ENCODE measurements at places on chromosomes 6 and 20. TPM values are rescaled to one million over a fixed set of nuclear protein-coding genes. Genes with fewer than 3 reads are reported as not detected.

LRFN2 gene
- total RNA-seq, result not detected

FAM83C gene
- not detected for total RNA-seq

TMEM151B gene
- total RNA-seq, result not detected

MCM9 gene
- 3.2 TPM for total RNA-seq

EYA4 gene
- total RNA-seq, result not detected

XKR7 gene
- total RNA-seq, result not detected

CRIP3 gene
- not detected for total RNA-seq

PRICKLE4 gene
- total RNA-seq, result not detected

PI16 gene
- total RNA-seq, result 181 TPM

MOG gene
- total RNA-seq, result not detected

ISM1 gene
- total RNA-seq, result not detected

OARD1 gene
- total RNA-seq, result 4.5 TPM

GPR6 gene
- not detected for total RNA-seq

GMPR gene
- 2.2 TPM for total RNA-seq

SLC17A9 gene
- total RNA-seq, result 19.5 TPM

FERMT1 gene
- total RNA-seq, result 4.2 TPM

HIVEP2 gene
- total RNA-seq, result 21.0 TPM

C4A gene
- 4.8 TPM for total RNA-seq

LAMA2 gene
- total RNA-seq, result 31.1 TPM

WFDC12 gene
- not detected for total RNA-seq

VWA7 gene
- total RNA-seq, result 0.54 TPM

LRRC73 gene
- total RNA-seq, result 1.6 TPM

RFX6 gene
- not detected for total RNA-seq

BNIP5 gene
- not detected for total RNA-seq

SIRPB1 gene
- 0.54 TPM for total RNA-seq

CSNK2B gene
- total RNA-seq, result 256 TPM

MYB gene
- total RNA-seq, result 1.2 TPM

OR2H1 gene
- total RNA-seq, result not detected

VNN1 gene
- total RNA-seq, result not detected

OR2B6 gene
- total RNA-seq, result not detected

CCM2L gene
- not detected for total RNA-seq

IFNGR1 gene
- total RNA-seq, result 57.0 TPM

SYCP2L gene
- not detected for total RNA-seq

RAB44 gene
- not detected for total RNA-seq

SAMD10 gene
- total RNA-seq, result 1.3 TPM

HLA-DQA2 gene
- total RNA-seq, result not detected

SAYSD1 gene
- 20.2 TPM for total RNA-seq

ARFGEF3 gene
- total RNA-seq, result 0.11 TPM

IL17F gene
- not detected for total RNA-seq

TFAP2C gene
- total RNA-seq, result 12.3 TPM

IGF2R gene
- total RNA-seq, result 30.9 TPM

ZBP1 gene
- total RNA-seq, result not detected

MTFR2 gene
- total RNA-seq, result not detected

BCL2L1 gene
- 83.8 TPM for total RNA-seq

UST gene
- 23.3 TPM for total RNA-seq

SRSF12 gene
- total RNA-seq, result under 0.01 TPM

DOK5 gene
- 11.8 TPM for total RNA-seq

SLC24A3 gene
- total RNA-seq, result not detected

MEP1A gene
- total RNA-seq, result not detected

KHDC1L gene
- total RNA-seq, result not detected

KCNK15 gene
- 11.1 TPM for total RNA-seq

TSPO2 gene
- not detected for total RNA-seq

RIPOR3 gene
- total RNA-seq, result not detected

TSBP1 gene
- total RNA-seq, result not detected

WFDC2 gene
- not detected for total RNA-seq

MRPS18B gene
- 41.4 TPM for total RNA-seq
